ENCODE measurements at places on chromosomes 16 and 17.

GRCh38 chr16:50285406-50286003 is 19.2 kb downstream of the ADCY7 start:
- DNase-seq = no peak

- DNase-seq = no peak
Measured at GRCh38 chr16:89693931-89694783, 7.3 kb downstream of the SPATA2L start.

DNA sequence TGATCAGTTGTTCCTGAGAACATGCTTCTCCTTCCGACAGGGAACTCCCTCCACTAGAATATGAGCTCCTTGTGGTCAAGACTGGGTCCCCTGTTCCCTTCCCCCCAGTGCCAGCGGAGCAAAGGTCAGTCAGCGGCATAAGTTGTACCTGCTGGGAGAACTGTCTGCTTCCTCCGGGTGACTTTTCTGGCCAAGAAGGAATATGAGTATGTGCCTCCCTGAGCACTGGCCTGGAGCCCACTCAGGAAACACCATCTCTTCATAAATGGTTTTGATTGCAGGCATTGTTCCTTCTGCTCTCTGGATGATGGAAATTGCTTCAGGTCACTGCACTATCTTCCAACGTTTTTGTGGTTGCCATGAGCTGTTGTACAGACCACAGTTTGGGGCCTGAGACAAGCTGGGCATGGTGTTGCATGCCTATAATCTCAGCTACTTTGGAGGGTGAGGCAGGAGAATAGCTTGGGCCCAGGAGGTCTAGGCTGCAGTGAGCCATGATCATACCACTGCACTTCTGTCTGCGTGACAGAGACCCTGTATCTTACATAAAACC is 2.9 kb upstream of the P4HB start:
- no peak for DNase-seq

DNA sequence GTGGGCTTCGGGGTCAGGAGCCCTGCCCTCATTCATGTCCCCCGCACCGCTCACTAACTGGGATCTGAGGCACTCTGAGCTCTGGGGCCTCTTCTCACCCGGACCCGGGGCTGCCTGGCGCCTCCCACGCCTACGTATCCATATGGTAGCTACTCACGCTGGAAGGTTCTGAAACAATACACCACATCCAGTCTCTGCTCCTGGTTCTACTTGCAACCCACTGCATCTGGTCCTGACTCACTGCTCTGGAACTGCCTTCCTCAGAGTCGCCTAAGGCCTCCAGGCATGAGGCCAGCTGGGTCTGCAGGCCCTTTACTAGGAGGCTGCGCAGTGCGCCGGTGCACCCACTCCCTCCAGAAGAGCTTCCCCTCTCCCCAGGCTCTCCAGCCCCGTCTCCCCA is 18.1 kb downstream of the USP36 start:
- DNase-seq = no peak

GRCh38 chr17:9833922-9834321 is 8.2 kb downstream of the GLP2R start:
- no peak for DNase-seq

GRCh38 chr16:81601008-81601428 is 156.4 kb downstream of the CMIP start:
- DNase-seq = no peak

DNA sequence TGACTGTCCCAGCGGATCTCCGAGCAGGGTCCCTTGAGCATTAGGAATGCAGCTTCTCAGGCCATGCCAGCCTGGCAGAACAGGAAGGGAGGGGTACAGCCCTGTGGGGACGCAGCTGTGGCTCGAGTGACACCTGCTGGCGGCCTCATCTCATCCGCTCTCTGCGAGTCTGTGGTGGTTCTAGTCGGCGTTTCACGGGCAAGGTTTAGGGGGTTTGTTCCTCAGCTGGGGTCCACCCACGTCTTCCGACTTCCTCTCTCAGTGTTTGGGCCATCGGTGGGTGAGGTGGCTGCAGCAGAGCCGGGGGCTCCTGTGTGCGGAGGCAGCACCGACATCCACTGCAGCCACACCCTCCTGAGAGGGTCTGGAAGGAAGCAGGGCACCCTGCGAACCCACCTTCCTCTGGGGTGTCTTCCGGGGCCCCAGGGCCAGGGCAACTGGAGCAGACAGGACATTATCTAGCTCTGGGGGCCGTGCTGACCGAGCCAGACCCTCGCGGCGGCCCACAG is 33.3 kb downstream of the JPH3 start:
- peak; percentile 34 for DNase-seq

GRCh38 chr17:80872501-80873306 is 118.9 kb upstream of the CHMP6 start:
- no peak for DNase-seq

DNA sequence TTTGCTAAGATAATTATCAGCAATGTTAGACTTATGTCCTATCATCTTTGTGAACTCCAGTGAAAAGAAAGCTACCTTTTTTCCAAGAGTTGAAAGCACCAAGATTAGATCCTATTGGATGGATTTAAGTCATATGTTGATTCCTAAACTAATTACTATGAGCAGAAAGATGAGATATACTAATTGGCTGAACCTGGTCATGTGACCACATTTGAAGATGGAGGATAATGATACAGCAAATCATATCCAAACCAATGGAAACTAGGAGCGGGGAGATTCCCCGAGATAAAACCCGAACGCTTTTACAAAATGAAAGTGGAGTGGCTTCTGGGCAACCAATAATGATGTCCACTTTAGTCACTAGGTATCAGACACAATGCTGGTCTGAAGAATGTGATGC is 1060.2 kb upstream of the EEF2KMT start:
- DNase-seq = no peak

- DNase-seq = no peak
Measured at GRCh38 chr16:67893743-67894399, 817 bp downstream of the PSKH1 start.

- no peak for DNase-seq
Measured at GRCh38 chr16:77599793-77600415, 122.4 kb upstream of the NUDT7 start.

DNA sequence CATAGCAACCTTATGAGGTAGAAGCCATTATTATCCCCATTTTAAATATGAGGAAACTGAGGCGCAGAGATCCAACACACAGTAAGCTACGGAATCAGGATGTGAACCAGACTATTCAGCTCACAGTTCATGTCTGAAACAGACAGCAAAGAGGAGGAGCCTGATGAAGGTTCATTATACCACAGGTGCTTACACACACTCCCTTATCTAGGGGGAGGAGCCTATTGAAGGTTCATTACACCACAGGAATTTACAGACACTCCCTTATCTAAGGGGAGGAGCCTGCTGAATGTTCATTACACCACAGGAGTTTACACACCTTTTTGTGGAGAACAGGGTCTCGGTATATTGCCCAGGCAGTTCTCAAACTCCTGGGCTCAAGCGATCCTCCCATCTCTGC is 21.9 kb downstream of the C16orf95 start:
- DNase-seq = no peak

GRCh38 chr16:58119509-58119845 is 9.7 kb downstream of the CFAP20 start:
- no peak for DNase-seq

GRCh38 chr16:81107511-81107910 is 11.3 kb upstream of the GCSH start:
- DNase-seq = no peak

GRCh38 chr16:56724191-56724590 is 5.7 kb upstream of the NUP93 start:
- no peak for DNase-seq

DNA sequence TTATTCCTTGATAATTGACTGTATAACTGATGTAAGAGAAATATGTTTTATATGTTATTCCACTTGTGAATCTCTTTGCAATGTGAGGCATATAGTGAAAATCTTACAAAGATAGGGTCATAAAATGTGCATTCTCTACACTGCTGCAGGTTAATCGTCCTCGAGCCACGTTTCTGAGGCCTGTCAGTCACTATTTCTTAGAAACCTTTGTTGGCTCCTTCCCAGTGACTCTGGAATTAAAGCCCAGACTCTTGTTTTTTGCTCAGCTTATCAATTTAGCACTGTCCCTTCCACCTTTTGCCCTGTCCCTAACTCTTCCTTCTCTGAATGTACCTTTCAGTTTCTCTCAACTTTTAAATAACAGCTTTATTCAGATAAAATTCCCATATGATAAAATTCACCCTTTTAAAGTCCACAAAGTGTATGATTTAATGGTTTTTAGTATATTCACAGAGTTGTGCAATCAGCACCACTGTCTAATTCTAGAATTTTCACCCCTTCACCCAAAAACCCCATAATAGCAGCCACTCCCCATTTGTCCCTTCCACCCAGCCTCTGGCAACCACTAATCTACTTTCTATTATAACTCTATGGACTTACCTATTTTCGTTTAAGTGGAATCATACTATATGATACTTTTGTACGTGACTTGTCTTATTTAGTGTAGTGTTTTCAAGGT is 8.6 kb downstream of the TNRC6A start:
- DNase-seq = no peak

DNA sequence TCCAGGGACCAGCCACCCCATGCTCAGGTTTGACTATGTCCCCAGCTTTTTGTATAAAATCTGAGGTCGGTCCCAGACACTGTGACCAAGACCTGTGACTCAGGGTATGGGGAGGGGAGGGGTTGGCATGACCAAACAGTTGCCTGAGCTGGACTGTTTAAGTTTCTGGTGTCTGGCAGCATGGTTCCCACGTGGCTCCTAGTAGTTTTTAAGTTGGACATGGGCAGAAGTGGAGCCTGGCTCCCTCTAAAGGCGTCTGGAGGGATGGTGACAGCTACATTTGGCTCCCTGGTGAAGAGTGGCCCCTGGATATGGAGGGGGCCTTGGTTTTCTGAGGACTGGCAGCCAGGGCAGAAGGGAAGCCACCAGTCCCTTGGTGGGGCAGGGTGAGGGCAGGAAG is 7.9 kb downstream of the SMCR8 start:
- DNase-seq = no peak

GRCh38 chr17:53794875-53795274 is 27.9 kb upstream of the KIF2B start:
- DNase-seq = no peak

DNA sequence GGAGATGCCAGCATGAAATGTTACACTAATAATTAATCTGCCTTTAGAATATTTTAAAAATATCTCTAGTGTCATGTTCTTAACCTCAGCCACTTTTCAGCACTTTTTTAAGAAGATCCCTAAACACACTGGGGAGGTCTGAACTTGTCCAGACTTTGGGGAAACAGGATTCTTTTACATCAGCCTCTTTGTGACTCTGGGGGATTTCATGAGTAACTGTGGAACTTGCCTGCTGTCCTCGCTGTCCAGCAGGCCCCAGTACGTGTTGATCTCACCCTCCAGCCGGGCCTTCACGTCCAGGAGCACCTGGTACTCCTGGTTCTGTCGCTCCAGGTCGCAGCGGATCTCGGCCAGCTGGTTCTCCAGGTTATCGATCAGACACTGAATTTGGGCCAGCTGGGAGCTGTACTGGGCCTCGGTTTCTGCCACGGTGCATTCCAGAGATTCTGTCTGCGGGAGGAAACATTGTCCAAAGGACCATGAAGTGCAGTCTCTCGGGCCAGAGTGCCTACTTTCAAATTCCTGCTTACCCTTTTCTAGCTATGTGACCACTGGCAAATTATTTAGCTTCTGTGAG is 5.5 kb downstream of the KRT40 start:
- DNase-seq = no peak

DNA sequence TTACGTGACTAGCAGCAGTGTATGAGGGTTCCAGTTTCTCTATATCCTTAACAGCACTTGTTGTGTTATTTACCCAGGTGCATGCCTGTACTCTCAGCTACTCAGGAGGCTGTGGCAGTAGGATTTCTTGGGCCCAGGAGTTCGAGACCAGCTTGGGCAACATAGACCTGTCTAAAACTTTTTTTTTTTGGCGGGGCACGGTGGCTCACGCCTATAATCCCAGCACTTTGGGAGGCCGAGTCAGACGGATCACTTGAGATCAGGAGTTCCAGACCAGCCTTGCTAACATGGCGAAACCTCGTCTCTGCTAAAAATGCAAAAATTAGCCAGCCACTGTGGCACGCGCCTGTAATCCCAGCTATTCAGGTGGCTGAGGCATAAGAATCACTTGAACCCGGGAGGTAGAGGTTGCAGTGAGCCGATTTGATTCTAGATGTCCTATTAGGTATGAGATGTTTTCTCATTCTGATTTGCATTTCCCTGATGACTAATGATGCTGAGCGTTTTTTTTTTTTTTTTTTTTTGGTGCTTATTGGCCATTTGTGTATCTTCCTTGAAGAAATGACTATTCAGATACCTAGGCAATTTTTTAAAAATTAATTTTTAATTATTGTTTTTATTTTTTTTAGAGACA is 13.4 kb downstream of the CASC3 start:
- no peak for DNase-seq

DNA sequence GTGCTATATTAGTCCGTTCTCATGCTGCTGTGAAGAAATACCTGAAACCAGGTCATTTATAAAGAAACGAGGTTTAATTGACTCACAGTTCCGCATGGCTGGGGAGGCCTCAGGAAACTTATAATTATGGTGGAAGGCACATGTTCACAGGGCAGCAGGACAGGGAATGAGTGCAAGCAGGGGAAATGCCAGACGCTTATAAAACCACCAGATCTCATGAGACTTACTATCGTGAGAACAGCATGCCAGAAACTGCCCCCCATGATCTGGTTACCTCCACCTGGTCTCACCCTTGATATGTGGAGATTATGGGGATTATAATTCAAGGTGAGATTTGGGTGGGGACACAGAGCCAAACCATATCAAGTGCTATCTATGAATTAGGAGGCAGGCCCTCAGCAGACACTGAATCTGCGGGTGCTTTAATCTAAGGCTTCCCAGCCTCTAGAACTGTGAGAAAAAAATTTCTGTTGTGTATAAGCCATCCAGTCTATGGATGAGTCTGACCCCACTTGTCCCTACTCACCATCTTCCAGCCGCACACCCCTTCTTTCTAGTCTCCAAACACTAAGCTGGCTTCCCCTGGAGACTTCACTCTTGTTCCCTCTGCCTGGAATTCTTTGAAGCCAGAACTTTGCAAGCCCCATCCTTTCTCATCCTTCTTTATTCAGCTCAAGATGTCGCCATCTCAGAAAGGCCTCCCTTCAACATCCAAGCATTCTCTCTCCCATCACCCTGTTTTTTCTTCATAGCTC is 772 bp upstream of the NUP93 start:
- DNase-seq = no peak

GRCh38 chr17:2946144-2946543 is 117.3 kb downstream of the OR1D5 start:
- DNase-seq = no peak

GRCh38 chr16:67483731-67484525 is 581 bp upstream of the AGRP start:
- DNase-seq = no peak

GRCh38 chr16:23248261-23249194 is 53.6 kb upstream of the SCNN1B start:
- DNase-seq = no peak
